Stimulated activated CD8-positive, alpha-beta memory T cell treated with anti-CD3 and anti-CD28 coated beads, Interleukin-7, amount 100 ng/mL, for 48 hours (primary cell): ENCODE measurements at places on chromosomes 7 and 10.

DNA sequence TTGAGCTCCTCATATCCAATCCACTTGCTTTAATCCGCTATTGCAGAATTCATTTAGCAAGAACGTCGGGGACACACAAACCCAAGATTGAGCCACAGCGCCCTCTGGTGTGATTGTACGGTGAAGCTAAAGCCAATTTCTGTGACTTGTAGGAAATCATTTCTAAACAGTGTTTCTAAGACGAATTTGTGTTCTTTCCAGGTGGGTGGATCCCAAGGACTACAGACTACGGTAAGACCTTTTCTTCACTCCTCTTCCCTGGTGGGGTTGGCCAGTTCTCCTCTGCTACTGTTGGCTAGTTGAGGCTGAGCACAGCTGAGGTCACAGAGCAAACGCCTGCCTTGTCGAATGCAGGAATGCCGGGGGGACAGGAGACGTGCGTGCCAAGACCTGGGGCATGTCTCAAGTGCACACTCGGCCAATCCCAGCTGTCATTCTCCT is 5.2 kb downstream of the DMBT1 start:
- DNase-seq: peak; percentile 7

GRCh38 chr10:23362879-23363792 is 18.5 kb upstream of the C10orf67 start:
- peak; percentile 35 for DNase-seq

GRCh38 chr10:104333728-104334373 is 4.4 kb downstream of the ITPRIP start:
- no peak for DNase-seq

- no peak for DNase-seq
These were observed 88.8 kb downstream of the SUGCT start for GRCh38 chr7:40223451-40224127.

DNA sequence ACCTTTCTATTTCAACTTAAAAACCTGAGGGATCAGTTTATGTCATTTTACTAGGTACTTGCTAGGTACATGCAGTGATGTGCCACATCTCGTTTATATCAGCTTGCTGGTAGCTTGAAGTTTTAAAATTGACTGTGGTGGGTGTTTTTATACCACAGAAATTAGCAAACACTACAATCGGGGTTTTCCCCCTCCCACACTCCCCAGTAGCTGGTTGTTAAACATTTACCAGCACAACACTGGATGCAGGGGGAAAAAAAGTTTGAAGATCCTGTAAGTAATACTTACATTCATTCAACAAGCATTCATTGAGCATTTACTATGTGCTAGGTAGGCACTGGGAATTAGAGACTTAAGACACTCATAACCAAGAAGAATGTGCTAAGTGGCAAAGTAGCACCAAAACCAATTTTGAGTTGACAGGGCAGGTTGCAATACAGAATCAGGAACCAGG is 32.6 kb downstream of the USP6NL start:
- peak; percentile 8 for DNase-seq

GRCh38 chr10:128568990-128569945 is 443.0 kb upstream of the MKI67 start:
- no peak for DNase-seq

DNA sequence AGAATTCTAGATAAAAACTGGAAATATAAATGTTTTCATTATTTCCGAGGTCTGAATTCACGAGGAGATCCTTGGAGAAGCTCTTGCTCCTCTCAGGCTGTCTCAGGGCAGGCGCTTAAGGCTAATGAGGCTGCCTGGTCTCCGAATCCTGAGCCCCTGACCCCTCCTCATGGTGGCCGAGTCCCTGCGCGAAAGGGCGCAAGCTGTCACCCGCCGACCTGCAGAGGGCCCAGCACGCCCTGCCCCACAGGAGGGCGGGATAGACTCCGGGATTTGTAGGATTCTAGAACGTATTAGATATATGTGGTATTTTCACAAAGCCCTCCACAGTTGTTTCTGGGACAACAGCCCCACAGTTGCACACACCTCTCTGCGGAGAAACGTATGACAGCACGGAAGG is 284.1 kb downstream of the ABCA13 start:
- no peak for DNase-seq

DNA sequence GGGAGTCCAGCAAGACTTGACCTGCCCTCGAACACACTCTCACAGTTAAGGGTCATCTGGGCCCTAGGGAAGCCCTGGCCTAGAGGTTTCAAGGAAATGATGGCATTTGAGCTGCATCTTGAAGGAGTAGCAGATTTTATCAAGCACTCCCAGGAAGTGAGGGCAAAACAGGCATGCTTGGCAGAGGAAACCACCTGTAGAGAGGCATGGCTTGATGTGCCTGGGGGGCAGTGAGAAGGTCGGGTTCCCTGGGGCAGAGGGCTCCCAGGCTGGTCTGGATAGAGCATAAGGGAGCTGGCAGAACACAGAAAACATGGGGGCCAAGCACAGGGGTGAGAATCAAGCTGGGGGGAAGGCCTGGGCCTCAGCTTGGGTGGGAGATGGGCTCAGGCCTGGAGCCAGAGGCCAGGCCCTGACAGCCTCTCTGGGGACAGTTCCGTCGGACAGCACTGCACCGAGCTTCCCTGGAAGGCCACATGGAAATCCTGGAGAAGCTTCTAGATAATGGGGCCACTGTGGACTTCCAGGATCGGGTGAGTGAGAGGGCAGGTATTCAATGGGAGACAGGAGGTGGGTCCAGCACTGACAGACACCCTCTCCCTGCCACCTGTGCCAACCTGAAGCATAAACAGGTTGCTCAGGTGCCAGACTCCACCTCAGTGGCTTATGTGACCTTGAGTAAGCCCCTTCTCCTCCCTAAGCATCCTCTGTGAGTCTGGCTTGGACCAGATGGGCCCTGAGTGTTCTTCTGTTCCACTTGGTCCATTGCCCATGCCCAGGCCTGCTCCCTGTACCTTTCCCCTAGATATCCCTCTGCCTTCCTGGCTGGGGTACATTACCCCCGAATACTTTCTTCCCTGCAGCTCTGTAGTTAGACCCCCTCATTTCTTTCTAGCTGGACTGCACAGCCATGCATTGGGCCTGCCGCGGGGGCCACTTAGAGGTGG is 3.5 kb upstream of the HOGA1 start:
- DNase-seq: no peak

DNA sequence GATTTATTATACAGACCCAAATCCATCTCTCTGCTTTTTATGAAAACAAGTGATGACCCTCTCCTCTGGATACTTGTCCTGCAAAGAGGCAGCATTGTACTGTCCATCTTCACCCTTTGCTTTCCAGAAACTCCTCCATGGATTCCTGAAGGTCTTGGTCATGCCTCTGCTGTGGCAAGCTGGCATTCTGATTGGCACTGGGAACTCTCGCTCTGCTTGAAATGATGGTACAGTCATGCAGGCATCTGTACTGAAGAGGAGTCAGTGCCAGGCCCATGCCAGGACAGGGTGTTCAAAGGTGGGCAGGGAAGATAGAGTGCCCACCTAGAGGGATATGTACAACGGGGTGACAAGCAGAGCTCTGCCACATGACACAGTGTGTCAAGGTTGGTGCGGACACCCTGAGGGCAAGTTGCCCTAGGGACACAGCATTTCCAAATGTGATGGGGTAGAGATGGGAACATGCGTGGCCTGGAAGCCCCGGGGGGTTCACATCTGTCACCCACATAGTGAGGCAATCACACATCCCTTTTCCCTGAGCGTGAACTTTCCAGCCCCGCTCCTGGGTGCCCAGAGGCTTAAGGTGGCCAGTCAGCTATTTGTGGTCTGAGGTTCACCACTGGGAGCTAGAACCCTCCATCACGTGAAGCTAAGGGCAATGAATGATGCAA is 235.7 kb upstream of the TCERG1L start:
- DNase-seq: no peak

DNA sequence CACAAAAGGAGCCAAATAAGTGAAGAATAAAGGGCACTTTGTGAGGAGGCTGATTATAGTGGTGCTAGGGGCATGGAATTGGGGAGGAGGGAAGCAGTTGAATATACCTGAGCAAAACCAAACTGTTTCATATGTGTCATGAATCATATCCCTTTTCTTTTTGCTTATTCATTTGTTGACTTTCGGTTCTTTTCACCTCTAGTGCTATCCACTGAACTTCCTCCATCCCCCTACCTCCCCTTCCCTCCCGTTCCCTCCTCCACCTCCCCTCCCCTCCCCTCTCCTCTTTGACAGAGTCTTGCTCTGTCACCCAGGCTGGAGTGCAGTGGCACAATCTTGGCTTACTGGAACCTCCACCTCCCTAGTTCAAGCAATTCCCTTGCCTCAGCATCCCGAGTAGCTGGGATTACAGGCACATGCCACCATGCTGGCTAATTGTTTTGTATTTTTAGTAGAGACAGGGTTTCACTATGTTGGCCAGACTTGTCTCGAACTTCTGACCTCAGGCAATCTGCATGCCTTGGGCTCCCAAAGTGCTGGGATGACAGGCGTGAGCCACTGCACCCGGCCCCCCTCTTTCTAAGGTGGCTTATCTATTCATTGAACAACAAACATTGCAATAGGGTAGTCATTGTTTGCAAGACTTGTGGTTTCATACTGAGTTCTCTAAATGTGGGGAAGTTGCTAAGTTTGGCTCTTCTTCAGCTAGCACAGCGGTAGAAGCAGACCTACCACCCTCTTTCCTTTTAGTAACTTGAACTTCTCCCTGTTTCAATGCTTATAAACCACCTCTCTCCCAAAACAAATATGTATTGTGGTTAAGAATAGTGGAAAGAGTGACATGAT is 150.4 kb upstream of the PRPS1L1 start:
- no peak for DNase-seq

- DNase-seq: no peak
These were observed 2.1 kb upstream of the AGR3 start for GRCh38 chr7:16883918-16884317.

DNA sequence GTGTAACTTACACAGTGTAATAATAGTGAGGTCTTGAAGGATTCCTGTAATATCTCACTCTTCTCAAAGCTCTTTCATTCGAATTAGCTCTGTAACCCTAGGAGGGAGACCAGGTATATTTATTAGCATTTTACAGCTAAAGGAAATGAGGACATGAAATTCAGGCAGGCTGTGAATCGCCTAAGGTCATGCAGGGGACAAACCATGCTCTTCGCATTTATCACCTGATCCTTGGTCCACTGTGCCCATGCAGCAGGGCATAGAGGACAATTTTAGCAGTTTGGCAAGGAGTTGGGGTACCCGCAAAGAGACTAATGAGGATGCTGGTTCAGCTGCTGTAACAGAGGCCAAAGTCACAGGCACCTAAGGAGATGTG is 14.8 kb upstream of the LAMB1 start:
- DNase-seq: no peak

GRCh38 chr10:1373287-1373686 is 317.1 kb downstream of the WDR37 start:
- DNase-seq: no peak

DNA sequence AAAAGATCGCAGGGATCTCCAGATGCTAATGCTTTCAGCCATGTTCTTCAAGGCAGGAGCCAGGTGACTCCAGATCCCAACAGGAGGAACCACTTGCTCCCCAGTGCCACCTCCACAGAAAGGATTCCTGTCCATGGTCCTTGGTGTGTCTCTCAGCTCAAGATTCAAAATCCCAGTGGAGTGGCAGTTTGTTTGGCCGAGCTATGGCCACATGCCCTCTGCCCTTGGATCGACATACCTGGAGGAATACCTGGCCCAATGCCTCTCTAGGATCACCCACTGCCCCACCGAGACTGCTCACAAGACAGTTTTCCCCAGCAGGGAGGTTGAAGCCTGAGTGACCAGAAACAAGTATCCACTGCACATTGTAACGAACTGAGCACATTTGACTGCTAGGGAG is 3.9 kb upstream of the GPRIN2 start:
- no peak for DNase-seq

GRCh38 chr7:18494821-18495408 is 634 bp upstream of the HDAC9 start:
- no peak for DNase-seq

- DNase-seq: no peak
These were observed 624.0 kb downstream of the NRG3 start for GRCh38 chr10:82498976-82499375.

DNA sequence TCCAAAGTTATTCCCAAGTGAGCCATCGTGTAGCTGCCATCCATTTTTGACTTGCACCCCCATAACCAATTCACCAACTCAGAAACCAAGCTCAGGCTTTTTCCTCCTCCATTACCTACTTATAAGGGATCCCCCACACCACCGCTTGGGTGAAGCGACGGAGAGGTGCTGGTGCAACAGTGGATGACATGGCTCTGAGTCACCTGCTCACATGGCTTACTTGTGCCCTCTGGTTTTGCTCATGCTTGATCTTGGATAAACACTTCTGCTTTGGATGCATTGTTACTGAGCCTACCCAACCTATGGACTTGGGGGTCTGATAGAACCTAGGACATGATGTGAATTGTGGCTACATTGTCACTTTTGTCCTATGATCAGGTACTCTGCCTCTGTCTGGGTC is 12.0 kb upstream of the AKR1B1 start:
- DNase-seq: peak; percentile 2

- DNase-seq: no peak
These were observed 152.9 kb downstream of the CELF2 start for GRCh38 chr10:11170574-11170973.

DNA sequence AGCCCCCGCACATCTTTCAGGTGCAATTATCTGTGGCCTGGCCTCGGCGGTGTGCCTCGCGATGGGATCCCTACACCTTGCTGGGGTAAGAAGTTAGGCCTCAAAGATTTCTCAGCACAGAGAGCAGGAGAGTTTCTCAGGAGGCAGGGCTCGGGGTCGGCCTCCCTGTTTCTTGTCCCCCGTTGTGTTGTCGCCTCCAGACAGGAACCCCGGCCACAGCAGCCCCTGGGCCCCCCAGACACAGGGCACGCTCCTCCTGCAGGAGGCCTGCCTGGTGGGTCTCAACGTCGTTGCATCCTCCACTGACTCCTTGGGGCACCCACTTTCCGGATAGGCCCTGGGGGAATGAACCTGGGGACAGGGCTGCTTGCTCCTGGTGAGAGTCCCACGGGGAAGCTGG is 229.1 kb upstream of the SHH start:
- DNase-seq: no peak

- DNase-seq: no peak
These were observed 33.4 kb downstream of the FAM241B start for GRCh38 chr10:69663369-69663947.

DNA sequence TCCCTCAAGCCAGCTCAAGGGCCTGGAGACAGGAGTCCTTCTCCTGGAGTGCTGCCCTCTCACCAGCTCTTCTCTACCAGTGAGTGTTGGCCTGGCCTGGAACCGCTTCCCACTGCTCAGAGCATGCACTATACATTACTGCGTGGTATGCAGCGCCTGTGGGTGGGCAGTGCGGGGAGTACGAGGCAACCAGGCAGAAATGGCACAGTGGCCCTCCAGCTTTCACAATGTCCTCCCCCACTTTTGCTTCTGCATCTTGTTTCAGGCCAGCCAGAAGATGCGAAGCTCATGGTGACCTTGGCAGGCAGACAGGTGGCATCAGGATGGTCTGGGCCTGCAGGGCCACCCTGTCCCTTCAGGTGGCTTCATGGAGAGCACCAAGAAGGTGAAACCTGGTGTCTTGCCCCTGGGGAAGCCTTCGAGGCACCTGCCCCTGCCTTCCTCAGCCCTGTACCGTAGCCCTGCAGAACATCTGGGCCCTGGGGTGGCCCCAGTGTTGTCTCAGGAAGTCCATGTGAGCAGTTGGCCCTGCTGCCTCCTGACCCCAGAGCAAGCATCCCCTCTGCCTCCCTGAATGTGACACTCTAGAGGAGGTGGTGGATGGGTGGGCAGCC is 35.8 kb downstream of the RASGEF1A start:
- DNase-seq: no peak

- no peak for DNase-seq
These were observed 79.2 kb upstream of the KCNIP2 start for GRCh38 chr10:101922846-101923245.

GRCh38 chr7:110007320-110008063 is 1083.4 kb upstream of the LRRN3 start:
- no peak for DNase-seq

- no peak for DNase-seq
These were observed 95.7 kb downstream of the PLXDC2 start for GRCh38 chr10:19911886-19912285.
